ENCODE measurements at places on chromosomes 7 and 10. TPM values are rescaled to one million over a fixed set of nuclear protein-coding genes. Genes with fewer than 3 reads are reported as not detected.

SFTPA1 gene
- not detected for polyA plus RNA-seq

CLRN3 gene
- polyA plus RNA-seq, result 18.4 TPM

- DNase-seq, result no peak
Observed at GRCh38 chr7:52726986-52727385, 308.4 kb upstream of the POM121L12 start.

DNA sequence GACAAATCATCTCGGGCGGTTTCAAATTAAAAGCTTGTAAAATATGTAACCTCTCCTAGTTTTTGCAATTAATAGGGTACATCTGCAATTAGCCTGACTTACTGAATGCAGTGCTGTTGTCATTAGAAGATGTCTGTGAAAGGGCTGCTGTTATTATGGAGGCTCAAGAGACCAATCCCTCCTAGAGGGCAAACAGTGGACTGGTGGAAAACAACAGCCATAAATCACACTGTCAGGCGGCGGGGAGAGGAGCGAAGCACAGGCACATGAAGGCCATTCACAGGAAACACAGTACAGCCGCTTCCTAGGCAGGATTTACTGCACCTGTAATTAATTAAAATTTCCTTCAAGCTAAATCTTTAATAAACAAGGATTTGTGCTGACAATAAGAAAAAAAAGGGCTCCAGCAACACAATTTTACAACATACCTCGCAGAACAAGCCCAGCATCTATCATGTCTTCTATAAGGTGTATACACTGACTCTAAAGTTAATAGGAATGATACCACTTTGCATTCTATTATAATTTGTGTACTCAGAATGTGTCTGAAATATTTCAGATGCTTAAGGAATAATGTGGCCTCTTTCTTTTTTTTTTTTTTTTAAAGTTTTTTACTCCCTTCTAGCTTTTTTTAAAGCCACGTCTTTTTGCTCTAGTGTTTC, 50.7 kb downstream of the ERCC6 start:
- peak; percentile 36 for DNase-seq

DNA sequence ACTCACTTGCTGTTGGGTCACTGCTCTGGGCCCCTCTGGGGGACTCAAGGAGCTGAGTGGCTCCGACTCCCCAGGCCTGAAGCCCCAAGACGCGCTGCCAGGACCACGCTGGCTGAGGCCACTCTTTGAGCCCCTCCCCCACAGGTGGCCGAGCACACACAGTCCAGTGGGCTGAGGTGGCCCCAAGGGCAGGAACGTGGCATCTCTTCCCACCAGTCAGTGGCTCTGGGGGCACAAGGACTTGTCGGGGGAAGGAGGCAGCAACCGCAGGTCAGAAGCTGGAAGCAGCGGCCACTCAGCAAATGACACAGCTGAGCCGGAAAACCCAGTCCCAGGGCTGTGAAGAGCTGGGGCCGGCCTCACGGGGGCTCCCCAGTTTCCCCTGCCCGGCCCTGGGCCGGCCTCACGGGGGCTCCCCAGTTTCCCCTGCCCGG, 24.1 kb downstream of the GRIFIN start:
- no peak for DNase-seq

- DNase-seq, result no peak
Observed at GRCh38 chr7:128388145-128388485, 21.7 kb downstream of the IMPDH1 start.

- DNase-seq, result no peak
Observed at GRCh38 chr10:77185696-77186095, 451.9 kb downstream of the KCNMA1 start.

GRCh38 chr7:80565554-80565953, 53.7 kb upstream of the GNAT3 start:
- DNase-seq, result no peak

DNA sequence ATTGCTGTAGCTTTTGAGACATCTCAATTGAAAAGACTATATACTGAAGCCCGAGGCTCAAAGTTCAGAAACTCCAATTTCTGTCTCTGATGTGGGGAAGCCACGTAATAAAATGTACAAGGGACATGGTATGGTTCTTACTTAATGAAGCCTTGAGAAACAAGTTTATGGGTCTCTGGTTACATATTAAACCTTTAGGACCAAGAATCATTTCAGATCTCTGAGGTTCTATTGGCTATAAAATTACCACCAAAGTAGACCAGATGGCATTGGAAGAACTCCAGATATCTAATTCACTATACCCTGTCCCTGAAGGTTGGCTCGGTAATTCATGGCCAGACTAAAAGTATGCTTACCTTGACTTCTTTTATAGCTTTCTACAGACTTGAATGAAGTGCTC, 23.7 kb downstream of the STAMBPL1 start:
- no peak for DNase-seq

DNA sequence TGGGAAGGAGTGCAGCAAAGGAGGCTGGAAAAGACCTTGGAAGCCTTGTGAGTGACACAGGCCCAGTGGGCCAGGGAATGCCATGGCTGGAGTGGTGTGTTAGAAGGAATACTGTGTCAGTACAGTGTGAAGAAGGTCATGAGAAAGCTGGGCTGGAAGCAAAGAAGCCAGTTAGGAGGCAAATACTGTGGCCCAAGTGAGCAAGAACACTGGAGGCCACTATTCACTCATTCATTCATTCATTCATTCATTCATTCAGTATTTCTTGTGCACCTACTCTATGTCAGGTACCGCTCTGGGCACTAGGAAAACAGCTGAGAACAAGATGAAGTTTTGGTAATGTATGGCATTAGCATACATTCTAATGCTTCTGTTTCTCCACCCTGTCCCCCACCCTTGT, 9.6 kb downstream of the CRTAC1 start:
- DNase-seq, result no peak
